Glutamatergic neuron (in vitro differentiated cells): ENCODE measurements at places on chromosomes 5 and 9.

- DNase-seq = no peak
These were observed 3.5 kb downstream of the TMEM38B start for GRCh38 chr9:105697871-105698270.

- no peak for DNase-seq
These were observed 389.1 kb upstream of the WWC1 start for GRCh38 chr5:167902298-167902697.

DNA sequence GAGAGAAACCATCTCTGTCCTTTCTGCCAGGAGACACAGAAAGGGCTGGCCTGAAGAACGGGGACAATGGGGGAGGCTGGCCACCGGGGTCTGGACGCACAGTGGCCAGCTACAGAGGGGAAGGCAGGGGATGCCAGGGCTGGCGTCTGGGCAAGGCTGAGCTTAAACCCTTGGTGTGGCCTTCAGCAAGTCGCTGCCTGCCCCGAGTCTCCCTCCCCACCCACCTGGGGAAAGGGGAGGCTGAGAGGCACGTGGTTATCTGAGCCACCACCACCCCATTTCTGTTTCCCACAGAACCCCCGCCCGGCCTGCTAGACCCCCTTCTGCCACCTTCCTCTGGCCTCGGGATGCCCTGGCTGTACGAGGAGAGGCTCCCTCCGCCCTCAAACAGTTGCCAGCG, 115.3 kb downstream of the VAV2 start:
- no peak for DNase-seq

DNA sequence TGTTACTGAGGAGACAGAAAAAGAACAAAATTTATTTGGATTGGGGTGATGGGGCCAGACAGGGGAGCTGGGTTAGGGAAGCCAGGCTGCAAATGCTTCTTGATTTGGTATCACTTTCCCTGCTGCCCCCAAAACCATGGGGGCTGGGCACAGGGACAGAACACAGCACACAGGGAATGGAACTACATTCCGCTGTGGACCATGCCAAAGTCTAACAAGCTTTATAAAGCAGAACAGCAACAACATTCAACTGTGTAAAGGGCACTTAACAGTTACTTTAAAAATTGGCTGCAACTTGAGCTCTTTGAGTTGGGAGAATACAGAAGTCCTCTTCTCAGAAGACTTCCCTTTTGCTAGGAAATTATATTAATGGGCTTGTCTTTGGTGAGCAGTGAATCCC, 23.8 kb downstream of the C5orf58 start:
- DNase-seq = no peak

GRCh38 chr9:108921200-108921599, 12.7 kb downstream of the ELP1 start:
- DNase-seq = no peak

- DNase-seq = no peak
These were observed 221.3 kb downstream of the PIK3R1 start for GRCh38 chr5:68436686-68437520.

DNA sequence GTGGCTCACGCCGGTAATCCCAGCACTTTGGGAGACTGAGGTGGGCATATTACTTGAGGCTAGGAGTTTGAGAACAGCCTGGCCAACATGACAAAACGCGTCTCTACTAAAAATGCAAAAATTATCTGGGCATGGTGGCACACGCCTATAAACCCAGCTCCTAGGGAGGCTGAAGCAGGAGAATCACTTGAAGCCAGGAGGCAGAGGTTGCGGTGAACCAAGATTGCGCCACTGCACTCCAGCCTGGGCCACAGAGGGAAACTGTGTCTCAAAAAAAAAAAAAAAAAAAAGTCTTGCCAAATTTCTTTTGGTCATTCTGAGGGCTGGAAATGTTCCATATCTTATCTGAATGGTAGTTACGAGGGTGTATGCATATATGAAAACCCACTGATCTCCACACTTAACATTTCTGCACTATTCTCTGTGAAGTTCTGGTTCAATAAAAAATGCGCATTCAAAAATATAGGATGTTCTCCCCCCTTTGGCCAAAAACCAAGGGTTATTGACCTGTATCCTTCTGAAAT, 13.5 kb upstream of the NIPAL4 start:
- DNase-seq = no peak

GRCh38 chr5:74945561-74946165, 79.5 kb upstream of the FAM169A start:
- DNase-seq = no peak

DNA sequence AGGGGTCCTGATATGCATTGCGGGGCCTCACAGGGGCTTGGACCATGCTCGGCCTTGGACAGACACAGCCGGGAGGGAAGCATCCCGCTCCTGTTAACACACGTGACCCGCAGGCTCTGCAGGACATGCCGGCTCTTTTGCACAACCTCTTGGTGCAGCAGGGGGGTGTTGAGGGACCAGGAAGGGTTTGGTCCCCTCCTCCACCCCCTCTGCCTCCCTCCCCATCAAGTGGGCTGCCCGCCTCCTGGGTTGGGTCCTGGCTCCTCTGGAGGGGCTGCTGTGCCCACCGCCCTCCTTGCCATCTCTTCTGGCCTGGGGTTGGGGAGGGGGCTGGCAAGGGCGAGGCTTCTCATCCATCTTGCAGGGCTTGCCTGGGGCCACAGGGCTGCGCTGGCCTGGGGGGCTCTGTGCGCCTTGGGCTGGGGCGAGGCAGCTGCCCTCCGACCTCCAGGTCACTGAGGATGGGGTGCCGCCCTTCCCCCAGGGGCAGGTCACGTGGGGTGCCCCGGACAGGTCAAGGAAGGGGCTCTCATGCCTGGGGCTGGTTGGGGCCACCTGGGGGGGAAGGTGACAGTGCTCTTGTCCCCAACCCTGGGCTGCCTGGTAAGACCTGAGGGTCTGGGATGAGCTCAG, 16.8 kb upstream of the SLC9A3 start:
- peak; percentile 8 for DNase-seq

DNA sequence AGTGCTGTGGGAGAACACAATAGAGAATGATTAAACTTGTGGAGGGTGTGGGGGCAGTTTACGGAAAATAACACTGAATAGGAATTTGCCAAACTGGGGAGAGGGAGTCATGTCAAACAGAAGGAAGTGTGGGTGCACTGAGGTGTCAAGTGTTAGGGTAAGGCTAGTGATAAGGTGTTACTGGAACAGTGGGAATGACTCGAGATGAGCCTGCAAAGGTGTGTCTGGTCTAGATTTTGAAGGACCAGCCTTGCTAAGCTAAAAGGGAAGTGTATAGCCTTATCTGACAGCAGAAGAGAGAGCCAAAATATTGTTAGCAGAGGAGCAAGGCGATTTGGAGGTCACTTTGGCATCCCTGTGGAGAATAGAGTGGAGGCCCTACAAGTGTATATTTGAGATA, 4.2 kb downstream of the CNOT6 start:
- DNase-seq = no peak

- no peak for DNase-seq
These were observed 92.5 kb downstream of the PCDH1 start for GRCh38 chr5:141785711-141786110.

GRCh38 chr5:51404255-51404654, 21.0 kb downstream of the ISL1 start:
- no peak for DNase-seq

DNA sequence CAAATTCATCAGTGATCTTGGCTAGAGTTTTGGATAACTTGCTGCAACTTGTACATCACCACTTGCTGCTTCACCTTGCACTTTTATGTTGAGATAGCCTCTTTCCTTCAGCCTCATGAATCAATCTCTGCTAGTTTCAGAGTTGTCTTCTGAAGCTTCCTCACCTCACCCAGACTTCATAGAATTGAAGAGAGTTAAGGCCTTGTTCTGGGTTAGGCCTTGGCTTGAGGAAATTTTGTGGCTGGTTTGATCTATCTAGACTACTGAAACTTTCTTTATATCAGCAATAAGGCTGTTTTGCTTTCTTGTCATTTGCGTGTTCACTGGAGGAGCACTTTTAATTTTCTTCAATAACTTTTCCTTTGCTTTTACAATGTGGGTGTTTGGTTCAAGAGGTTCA, 12.8 kb downstream of the FER start:
- DNase-seq = no peak

DNA sequence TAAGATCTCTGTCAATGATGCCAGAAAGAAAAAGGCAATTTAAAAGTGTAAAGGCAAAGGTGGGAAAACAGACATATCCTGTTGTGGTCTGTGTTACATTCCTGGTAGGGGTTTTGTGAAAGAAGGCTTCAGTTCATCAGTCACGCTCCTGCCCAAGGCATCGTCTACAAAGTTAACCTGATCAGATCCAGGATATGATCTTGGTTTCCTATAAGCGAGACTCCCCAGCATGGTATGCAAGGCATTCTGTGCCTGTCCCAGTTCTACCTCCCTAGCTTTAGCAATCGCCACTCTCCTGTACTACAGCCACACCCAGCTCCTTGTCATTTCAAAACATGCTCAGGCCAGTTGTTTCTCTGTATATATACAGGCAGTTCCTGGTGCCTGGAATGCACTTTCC, 58.0 kb upstream of the PTPN3 start:
- no peak for DNase-seq

- DNase-seq = no peak
These were observed 1380.1 kb upstream of the NUDT12 start for GRCh38 chr5:104942735-104943134.

DNA sequence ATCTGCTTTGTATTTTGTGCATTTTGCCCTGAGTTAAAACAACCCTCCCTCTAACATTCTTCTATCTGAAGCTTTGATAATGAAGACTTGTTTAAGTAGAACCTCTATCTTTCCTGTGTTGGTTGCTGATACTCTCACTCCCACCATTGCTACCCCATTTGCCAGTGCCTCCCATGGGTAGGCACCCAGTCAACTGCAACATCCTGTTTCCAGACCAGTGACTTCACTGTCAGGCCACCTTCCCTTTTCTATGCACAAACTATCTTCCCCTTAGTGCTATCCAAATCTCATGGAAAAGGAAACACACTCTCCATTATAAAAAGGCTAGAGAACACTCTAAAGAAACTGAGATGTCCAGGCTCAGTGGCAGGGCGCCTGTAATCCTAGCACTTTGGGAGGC, 5.6 kb upstream of the IARS1 start:
- DNase-seq = no peak

- no peak for DNase-seq
These were observed 105.9 kb downstream of the MARCHF3 start for GRCh38 chr5:126924331-126925033.

DNA sequence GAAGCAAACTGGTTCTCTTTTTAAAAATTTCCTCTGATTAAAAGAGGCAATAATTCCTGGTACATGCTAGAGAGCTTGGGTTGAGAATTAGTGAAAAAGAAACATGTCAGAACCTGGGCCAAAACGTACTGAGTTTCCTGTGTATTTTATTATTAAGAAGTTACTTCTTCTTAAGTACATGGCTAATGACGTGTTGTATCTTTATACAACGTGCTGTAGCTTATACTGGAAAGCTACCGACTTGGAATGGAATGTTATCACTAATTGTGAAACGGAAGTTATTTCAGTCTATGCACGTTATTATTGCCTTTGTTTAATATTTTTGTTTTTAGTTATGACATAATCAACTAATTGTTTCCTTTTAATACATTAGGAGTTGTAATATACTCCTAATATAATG, 43.1 kb downstream of the ZNF366 start:
- DNase-seq = no peak

DNA sequence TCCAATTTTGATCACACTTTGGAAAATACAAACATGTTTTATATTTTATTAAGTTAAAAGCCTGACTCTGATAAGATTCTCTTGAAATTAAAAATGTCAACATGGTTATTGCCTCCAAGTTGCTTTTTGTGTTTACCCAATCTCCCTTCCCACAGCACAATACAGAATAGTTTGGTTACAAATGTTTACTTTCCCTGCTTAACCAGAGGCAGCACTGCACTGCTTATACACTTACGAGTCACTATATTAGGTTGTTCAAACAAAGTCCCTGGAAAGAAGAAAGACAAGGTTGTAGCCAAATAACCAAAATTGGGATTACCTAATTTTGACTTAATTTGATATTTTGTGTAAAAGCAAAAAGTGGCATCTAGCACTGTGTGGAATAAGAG, 25.9 kb downstream of the SRFBP1 start:
- DNase-seq = no peak

- no peak for DNase-seq
These were observed 5.4 kb downstream of the ACTL7B start for GRCh38 chr9:108850293-108850897.

DNA sequence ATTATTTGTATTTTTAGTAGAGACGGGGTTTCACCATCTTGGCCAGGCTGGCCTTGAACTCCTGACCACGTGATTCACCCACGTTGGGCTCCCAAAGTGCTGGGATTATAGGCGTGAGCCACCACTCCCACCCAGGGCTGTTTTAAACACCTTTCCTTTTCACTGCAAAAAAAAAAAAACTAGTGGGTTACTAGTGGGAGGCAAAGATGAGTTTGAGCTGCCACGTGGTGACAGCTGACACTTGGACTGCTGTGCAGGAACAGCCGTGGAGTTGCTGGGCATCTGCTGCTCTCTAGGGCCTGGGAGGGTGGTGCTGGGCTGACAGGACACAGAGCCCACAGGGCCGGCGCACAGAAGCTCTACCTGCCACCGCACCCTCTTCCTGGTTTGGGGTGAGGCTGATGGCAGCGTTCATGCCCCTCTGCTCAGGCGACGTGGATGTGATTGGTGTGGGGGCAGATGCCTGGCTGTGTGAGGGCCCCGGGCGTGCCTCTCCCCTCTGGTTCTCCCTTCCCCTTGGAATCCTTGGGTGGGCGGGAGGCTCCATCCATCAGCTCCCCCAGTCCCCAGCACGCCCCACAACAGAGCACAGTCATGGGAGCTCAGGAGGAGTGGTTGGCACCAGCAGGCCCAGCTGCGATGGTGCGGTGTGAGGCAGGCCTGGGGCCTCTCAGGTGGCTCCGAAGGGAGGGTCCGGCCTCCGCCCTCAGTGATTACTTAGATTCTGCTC, 16.9 kb downstream of the RABL6 start:
- peak; percentile 37 for DNase-seq

DNA sequence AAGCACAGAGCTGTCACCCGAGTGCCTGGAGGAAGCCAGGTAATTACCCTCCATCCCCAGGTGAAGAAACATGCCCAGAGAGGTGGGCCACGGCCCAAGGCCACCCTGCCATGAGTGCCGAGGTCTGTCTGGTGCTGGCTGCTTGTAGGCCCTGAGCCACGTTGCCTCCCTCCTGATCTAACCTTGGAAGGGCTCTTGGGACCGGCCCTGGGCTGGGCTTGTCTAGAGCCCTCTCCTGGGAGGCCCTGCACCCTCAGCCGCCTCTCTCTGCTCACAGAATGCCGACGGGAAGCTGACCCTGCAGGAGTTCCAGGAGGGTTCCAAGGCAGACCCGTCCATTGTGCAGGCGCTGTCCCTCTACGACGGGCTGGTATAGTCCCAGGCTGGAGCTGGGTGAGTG, 39.4 kb upstream of the HMCN2 start:
- no peak for DNase-seq
